ENCODE measurements at places on chromosomes 2 and 18.

DNA sequence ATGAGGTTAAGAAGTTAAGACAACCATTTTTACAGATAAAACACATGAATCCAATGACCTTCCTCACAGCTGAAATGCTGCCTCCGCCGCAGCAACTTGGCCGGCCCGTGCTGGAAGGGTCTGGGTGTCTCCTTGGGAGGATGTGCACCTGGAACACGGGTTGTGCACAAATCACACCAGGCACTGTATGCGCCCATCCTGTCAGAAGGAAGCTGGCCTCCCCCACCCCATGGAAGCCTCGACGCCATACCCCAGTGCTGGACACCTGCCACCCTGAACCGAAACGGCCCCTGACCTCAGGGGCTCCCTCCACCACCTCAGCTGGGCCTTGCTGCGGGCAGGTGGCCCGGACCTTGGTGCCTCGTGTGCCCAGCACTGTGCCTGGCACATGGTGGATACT lies 111.8 kb downstream of the PXDN start:
- no peak for DNase-seq

DNA sequence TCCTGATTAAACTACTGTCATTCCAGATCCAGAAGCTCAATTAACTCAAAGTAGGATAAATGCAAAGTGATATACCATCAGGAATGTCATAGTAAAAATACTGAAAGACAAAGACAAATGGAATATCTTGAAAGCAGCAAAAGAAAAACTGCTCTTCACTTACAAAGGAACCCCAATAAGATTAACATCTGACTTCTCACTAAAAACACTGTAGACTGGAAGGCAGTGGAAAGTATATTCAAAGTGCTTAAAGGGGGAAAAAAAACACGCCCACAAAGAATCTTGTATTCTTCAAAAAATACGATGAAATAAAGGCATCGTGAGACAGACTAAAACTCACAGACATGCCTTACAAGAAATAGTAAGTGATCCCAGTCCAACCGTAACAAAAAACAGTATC lies 195.7 kb downstream of the DOK6 start:
- no peak for DNase-seq

GRCh38 chr18:54926593-54927325 lies 32.5 kb downstream of the CCDC68 start:
- DNase-seq: no peak

- DNase-seq: no peak
These were observed 25.4 kb downstream of the UXS1 start for GRCh38 chr2:106168657-106169056.

- DNase-seq: no peak
These were observed 83.7 kb downstream of the FMNL2 start for GRCh38 chr2:152418688-152419087.

DNA sequence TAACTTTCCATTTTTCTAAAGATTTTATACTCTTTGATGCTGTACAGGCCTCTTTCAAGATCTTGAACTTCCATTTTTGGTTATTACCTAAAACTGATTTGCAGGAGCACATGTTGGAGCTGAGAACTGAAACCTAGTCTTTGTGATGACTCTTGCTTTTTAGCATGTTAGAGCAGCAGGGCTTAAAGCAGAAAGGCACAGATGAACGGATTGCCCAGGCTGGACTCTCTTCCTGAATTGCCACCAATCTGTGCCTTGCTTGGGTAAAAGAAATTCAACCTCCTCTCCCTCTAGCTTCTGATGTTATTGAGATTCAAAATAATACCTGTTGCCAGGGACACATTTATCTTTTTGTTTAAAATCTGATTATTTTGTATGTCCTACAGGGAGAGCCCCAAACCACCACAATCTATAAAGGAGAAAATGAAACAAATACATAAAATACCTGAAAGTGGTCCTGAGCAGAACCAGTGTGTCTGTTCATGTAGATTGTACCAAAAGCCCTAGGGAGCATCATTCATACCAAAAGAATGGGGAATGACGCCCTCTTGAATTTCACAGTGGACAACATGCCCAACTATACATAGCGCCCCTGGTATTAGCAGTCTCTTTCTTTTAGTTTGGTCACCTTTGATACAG lies 277.0 kb upstream of the MAP2 start:
- DNase-seq: no peak

DNA sequence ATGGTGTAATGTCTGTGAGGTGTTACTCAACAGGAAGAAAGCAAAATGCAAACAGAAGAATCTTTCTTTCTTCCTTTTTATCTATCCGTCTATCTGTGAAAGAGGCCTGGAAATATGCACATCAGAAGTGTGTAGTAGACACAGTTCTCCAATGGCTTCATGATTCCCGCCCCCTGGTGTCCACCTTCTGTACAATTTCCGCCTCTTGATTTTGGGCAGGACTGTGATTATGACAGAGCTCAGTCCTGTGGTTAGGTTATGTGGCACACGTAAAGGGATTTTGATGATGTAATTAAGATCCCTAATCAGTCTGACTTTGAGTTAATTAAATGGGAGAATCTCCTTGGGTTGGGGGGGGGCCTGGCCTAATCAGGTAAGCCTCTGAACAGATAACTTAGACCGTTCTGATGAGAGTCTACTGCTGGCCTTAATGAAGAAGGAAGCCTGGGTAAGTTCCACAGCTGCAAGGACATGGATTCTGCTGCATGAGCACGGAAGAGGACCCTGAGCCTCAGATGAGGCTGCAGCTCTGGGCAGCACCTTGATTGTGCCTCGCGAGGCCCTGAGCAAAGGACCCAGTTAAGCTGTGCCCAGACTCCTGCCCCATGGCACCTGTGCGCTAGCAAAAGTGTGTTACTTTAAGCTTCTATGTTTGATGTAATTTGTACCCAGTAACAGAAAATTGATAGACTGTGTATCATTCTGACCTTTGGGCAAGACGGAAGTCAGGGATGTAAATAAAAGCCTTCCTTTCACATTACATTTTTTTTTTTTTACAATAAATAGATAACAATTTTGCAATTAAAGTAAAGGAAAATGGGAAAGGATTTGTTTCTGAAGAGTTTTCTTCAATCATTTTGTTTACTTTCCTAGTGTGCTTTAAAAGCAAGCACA lies 11.3 kb upstream of the KCNF1 start:
- DNase-seq: no peak

GRCh38 chr2:233513953-233514655 lies 52.5 kb downstream of the USP40 start:
- DNase-seq: no peak

DNA sequence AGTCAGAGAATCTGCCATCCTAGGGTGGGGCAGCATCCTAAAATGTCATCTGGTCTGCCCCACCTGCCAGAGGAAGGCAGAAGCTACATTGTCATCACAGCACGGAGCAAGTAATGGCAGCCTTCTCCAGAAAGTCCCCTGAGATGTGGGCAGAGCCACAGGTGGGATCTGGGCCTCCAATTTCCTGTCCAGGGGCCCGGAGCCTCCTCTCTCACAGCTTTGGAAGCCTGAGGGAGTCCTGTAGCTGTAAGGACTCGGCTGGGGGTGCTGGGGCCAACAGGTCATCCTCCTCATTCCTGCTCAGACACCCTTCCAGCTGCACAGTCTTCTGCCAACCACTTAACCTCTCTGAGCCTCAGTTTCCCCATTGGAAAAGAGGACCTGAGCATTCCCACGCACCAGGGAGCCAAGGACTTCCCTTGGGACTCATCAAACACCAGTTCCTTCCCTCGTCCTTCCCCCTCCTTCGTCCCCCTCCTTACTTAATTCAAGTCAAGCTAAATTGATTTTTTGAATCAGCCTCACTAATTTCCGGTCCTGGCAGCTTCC lies 48.6 kb upstream of the ID2 start:
- DNase-seq: no peak

DNA sequence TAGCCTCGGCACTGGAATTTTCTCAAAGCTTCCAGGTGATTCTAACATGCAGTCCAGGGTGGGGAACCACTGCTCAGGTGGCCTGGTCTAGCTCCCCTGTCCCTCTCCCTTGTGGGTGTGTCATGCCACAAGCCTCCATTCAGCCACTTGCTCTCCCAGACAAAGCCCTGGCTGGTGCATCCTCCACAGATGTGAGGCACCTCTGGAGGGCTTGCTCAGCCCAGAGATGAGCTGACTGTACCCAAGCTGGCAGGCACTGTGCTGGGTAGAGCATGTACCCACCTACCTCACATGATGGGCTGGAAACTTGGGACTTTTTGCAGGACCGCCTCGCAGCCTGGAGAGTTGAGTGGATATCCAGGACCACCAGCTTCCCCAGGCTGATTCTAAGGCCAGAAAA lies 88.1 kb downstream of the ZBTB7C start:
- no peak for DNase-seq

DNA sequence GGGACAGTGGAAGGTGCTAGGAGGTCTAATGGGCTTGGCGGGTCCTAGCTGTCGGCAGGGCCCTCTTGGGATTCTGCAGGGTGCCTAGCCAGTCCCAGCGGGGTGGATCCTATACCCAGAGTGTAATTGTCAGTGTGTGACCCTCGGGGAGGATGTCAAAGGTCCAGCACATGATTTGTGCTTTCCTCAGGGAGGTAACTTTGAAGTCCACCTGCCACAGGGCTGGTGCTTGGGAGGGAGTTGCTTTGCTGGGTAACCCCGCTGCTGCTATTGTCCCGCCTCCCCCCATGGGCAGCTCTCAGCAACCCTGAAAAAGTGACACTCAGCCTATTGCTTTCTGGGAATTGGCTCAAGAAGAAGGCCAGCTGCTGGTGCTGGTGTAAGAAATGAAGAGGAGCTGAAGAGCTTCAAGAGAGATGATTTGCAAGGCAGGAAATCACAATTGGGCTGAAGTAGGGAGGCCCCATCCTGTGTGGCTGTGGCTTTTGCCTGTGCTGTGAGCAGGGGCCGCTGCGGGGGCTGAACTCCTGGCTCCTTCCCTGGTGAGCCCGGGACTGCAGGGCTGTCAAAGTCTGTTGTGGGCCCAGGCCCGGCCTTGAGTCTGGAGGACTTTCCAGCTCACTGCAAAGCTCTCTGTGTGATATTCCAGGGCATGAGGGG lies 36.4 kb downstream of the EMILIN2 start:
- no peak for DNase-seq

DNA sequence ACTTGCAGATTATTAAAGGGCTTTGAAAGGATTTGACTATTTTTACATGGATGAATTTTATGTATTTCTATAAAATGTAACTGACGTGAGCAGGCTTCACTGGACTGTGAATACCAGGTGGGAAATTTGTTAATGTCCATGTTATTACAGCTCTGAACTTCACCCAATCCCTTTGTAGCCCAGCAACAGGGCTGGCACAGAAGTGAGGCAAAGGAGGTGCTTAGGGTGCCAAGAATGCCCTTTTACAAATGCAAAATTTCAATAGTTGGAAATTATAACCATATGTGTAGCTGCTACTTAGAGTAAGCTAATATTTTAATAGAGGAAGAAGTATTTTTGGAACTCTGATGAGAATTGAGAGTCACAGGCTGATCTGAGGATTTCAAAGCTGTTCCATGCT lies 53.7 kb upstream of the FAM98A start:
- no peak for DNase-seq

DNA sequence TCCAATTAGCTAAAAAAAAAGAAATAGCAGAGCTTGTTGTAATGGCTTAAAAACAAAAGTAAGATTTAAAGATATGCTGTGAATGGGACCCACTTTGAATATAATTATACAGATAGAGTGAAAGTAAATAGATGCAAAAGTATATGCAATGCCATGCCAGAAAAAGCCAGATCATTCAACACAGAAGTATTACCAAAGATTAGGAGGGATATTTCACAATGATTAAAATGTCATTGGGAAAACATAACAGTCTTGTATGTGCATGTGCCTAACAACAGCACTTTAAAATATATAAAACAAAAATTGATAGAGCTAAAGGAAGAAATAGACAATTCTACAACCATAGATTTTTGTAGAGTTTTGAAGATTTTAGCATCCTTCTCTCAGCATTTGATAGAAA lies 19.9 kb upstream of the SIGLEC15 start:
- no peak for DNase-seq

DNA sequence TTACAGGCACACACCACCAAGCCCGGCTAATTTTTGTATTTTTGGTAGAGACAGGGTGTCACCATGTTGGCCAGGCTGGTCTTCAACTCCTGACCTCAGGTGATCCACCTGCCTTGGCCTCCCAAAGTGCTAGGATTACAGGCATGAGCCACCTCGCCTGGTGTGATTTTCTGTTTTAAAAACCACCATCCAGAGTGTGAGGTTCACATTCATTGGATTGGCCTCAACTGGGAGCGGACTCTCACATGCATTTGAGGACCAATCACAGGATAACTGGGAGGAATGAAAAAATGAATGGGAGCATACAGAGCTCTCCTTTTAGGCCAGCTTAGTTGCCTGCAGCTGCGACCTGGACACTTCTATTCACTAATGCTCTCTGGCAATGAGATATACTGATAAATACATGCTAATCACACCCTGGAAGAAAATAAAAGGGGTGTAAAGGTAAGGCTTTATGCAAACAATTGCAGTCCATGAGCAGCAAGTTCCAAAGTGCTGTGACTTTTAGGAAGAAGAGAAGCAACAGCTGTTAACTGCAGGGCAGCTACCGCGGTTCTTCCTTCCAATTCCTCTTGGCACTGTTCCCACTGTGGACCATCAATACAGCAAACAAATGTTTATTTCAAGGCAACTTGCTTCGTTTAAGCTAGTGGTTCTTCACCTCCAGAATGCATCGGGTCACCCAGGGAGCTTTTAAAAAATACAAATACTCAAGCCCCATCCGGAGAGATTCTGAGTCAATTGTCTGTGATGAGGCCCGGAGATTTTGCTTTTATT lies 49.5 kb upstream of the FZD5 start:
- DNase-seq: no peak

- DNase-seq: no peak
These were observed 129.1 kb downstream of the NRP2 start for GRCh38 chr2:205811387-205811786.

- DNase-seq: no peak
These were observed 334.4 kb downstream of the AGPS start for GRCh38 chr2:177726931-177727348.

DNA sequence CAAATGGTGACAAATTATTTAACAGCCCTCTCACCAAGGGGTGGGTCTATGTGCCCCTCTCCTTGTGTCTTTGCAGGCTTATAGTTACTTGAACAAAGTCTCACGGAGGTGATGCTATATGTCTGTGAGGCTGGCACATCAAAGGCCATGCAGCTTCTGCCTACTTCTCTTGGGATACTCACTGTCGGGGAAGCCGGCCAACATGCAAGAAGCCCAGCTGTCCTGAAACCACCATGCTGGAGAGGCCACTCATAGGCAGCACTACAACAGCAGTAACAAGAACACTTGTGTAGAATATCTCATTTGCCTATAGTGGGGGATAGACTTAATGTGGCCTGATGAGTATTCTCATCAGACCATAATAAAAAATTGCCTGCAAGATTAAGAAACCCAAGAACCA lies 233.7 kb upstream of the NCKAP5 start:
- peak; percentile 31 for DNase-seq

DNA sequence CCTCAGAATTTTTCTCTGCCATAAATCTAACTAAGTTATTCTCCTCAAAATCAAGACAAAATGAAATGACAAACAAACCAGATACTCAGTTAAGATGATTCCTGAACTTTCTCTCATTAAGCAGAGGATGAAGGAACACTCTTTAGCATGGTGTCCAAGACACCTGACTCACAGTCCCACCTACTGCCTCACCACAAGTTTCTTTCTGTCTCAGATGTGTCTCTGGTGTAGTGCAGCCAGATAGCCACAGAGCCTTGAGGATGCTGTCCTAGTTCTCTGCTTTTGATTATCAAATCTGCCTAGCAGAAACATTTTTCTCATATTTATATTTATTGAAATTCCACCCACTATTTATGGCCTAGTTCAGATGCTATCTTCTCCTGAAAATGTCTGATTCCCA lies 103.6 kb upstream of the TMEM200C start:
- no peak for DNase-seq
